Stimulated activated CD8-positive, alpha-beta memory T cell treated with anti-CD3 and anti-CD28 coated beads, Interleukin-2, amount 100 ng/mL, for 48 hours (primary cell): ENCODE measurements at places on chromosomes 1 and 21.
A peak's percentile ranks its signal among the peaks of the same experiment; 100 is the strongest.

DNA sequence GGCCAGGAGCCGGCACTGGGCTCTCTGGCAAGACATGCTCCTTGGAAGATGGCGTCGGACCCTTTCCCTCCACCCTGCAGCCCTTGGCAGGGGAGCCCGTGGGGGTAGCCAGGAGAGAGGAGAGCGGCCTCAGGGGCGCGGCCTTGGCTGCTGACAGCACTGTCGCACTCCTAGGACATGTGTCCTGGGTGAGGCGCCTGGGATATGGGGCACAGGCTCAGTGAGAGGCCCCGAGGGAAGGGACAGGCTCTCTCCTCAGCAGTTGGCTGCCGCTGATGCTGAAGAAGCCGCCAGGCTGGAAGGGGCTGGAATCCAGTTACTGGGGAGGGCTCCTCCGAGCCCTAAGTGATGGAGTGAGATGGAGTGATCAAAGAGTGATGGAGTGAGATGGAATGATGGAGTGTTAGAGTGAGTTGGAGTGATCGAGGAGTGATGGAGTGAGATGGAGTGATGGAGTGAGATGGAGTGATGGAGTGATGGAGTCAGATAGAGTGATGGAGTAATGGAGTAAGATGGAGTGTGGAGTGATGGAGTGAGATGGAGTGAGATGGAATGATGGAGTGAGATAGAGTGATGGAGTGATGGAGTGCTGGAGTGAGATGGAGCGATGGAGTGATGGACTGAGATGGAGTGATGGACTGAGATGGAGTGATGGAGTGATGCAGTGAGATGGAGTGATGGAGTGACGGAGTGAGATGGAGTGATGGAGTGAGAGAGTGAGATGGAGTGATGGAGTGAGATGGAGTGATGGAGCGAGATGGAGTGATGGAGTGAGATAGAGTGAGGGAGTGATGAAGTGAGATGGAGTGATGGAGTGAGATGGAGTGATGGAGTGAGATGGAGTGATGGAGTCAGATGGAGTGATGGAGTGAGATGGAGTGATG is 27.6 kb upstream of the PKP1 start:
- no peak for DNase-seq

GRCh38 chr1:203871114-203871880 is 9.9 kb downstream of the SNRPE start:
- no peak for DNase-seq

DNA sequence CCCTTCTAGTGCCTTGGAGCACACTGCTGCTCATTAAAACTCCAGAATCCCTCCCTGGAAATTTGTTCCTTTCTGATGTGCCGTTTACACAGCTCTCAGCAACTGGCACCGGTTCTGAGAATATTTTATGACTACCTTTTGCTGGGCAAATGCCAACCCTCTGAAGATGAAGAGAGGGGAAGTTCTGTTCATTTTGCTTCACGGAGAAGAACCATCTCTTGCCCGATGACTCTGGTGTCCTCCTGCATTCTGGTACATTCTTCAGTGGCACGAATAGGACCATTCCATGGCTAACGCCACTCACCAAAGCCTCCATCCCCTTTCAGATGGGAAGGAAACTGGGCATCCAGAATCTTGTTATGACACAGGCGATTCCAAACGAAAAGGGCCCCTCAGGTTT is 96.2 kb upstream of the SIM2 start:
- no peak for DNase-seq

GRCh38 chr1:175735144-175735543 is 8.3 kb downstream of the TNR start:
- DNase-seq = no peak

DNA sequence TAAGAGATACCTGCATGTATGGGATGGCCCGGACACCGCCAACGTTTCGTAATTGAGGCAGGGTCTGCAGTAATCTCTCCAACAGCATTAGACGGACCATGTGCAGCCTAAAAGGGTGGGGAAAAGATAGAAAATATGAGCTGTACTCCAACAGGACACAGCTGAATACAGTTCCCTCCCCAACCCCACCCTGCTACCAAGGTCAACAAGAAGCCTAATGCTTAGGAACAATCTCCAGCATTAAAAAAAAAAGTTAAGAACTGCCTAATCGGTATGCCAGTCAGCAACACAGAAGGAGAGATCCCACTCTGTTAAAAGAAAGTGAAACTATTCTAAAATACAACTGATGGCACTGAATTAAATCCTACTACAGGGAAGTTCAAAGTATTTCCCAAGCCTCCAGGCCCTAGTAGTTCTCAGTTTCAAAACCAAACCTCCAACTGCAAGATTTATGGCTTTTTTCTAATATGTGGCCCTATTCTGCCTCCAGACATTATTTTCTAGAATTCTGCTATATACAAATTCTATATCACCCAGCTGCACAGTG is 81.0 kb downstream of the UBR4 start:
- DNase-seq = no peak

GRCh38 chr1:21308847-21309652 is 18.8 kb upstream of the ECE1 start:
- DNase-seq = no peak

GRCh38 chr1:223628233-223629125 is 37.0 kb downstream of the CAPN8 start:
- DNase-seq = peak; percentile 28

DNA sequence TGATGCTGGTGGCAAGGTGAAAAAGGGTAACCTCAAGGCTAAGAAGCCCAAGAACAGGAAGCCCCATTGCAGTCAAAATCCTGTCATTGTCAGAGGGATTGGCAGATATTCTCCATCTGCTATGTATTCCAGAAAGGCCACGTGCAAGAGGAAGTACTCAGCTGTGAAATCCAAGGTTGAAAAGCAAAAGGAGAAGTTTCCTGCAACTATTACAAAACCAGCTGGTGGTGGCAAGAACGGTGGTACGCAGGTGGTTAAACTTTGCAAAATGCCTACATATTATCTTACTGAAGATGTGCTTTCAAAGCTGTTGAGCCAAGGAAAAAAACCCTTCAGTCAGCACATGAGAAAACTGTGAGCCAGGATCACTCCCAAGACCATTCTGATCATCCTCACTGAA is 13.7 kb upstream of the VPS45 start:
- DNase-seq = no peak

- no peak for DNase-seq
Measured at GRCh38 chr21:26082549-26082948, 88.0 kb downstream of the APP start.

DNA sequence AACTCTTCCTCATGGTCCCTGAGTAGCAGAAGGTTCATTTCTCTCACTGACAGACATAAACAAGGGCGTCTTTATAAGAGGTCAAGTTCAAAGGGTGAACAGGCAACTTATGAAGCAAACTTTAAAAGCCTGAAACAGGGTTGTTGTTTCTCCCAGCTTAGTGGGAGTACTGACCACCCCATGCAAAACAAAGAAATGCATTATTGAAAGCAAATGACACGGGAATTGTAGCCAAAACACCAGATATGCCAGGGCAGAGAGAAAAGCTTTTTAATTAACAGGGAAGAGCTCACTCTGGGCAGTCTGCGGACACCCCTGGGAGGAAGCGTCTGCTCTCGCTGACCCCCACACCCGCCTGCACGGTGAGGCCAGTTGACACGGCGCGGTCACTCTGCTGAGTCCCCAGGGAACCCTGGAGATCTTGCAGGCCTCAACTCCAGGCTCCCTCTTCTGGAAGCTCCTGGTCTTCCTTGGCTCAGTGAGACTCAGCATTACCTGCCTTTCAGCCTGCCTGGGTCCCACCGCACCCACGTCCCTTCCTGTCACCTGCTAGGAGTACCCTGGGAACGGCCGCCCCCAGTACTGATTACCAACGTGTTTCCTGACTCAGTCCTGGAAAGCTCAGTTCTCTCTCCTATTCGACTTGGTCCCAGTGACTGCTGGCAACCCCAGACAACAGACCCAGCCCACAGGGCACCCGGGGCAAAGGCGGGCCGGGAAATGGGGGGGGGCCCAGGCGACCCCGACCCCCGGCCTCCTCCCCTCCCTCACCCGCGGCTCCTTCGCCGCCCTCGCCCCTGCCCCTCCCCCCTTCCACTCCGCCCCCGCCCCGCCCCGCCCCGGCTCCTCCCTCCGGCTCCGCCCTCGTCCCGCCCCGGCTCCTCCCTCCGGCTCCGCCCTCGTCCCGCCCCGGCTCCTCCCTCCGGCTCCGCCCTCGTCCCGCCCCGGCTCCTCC is 972 bp downstream of the CFAP410 start:
- DNase-seq = no peak

GRCh38 chr1:37477198-37477931 is 3.0 kb downstream of the ZC3H12A start:
- DNase-seq = peak; percentile 78

DNA sequence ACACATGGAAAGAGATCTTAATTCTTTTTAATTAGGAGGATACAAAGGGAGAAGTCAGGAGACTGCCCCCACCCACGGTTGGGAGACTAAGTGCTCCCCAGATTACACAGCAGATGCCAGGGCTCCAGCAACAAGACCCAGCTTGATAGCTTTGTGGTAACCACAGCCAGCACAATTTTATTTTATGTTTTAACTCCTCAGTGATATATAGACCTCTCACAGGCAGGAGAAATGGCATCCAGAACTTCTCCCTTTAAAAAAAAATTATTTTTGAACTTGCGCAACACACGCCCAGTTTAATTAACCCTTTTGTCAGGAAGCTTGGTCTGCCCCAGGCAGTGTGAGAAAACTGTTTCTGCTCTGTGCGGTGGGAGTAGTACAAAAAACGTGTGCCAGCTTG is 62.6 kb upstream of the ACOT11 start:
- DNase-seq = no peak

DNA sequence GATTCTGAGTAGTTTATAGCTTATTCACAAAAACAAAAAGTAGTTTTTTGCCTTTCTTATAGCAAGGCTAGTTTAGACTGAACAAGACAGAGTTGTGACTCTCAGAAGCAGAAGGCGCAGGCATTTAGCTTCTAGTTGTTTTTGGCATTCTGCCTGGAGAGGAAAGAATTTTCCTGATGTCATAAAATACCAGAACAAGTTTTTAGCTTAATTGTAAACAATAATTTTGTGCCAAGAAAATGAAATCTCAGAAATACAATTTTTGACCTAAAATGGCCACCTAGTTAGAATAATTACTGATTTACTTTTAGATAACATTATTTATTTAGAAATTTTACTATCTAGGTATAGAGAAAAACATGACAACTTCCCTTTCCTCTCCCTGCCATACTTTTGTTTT is 1.0 kb downstream of the DNAJB4 start:
- no peak for DNase-seq
